Dermis blood vessel endothelial cell (primary cell): ENCODE measurements at places on chromosomes 11 and 22.

- DNase-seq: no peak
Observed at GRCh38 chr22:26238596-26238995, 69.3 kb downstream of the SEZ6L start.

GRCh38 chr11:35629914-35630313 is 11.7 kb downstream of the FJX1 start:
- DNase-seq: peak; percentile 98

DNA sequence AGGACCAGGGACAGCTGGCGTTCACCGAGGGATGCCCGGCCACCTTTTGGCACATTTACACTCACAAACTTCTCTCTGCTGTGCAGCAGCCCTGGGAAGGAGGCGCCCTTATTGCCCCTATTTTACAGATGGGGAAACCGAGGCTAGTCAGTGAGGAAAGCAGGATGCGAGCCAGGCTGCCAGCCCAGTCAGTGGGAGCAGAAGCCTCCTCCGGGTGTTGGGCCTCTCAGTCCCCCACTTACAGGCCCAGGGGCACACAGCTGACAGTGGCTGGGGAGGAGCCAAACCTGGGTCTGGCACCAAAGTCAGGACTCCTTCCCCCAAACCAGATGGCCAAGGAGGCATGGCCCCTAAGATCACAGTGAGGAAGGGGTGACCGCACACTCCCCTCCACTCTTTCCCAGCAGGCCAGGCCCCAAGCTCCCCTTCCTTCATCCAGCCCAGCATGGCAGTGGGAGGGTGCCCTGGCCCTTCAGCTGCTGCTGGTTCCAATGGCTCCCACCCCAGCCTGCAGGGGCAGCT is 121.4 kb upstream of the ANO1 start:
- no peak for DNase-seq

DNA sequence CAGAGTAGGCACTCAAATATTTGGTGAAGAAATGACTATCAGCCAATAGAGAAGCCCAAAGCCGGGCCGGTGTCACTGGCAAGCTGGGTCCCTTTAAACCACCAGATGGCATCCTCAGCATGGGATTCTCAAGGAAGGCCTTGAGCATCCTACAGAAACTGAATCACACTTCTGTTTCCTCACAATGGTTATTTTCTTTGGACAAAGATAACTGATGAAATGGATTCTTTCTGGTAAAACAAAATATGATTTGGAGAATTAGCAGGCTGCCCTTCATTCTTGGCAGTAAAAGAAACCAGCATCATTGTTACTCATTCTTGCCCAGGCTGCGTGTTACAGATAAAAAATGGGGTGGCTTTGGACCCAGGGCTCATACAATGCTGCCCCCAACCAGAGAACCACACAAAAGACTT is 30.3 kb upstream of the ASPHD2 start:
- DNase-seq: peak; percentile 81
